ENCODE measurements at places on chromosomes 4 and X. TPM values are rescaled to one million over a fixed set of nuclear protein-coding genes. Genes with fewer than 3 reads are reported as not detected.

DNA sequence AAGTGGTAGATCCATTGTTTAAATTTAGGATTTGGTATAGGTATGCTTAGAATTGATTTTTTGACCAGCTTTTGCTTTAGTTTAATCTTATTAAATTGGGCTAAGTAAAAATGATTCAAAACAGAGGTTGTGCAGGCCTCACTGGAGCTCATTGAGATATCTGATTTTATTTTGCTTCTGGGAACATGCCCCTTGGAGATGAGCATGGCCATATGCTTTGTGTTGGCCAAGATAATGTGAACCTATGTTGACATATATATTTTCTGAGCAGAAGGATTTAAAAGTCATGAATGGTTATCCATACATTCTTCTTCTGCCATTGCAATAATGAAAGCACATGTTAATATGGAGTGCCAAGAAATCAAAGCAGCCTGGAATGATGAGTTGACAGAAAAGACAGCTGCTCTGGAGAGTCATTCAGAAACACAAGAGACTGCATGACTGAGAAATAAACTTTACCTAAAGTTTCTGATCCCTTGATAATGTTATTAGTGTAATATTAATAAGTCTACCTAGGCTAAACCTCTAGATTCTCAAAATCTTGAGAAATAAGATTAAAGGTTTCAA lies 489.7 kb upstream of the GNPDA2 start:
- H3K4me3 ChIP-seq, result no peak overlapping the region
- H3K4me1 ChIP-seq, result no peaks in the 10 kb centered on the region
- no peaks in the 10 kb centered on the region for H3K27me3 ChIP-seq

- no peak for DNase-seq
- no peak overlapping the region for H3K4me3 ChIP-seq
- no peaks in the 10 kb centered on the region for H3K36me3 ChIP-seq
Observed at GRCh38 chr4:175813204-175813603, 1.1 kb upstream of the GPM6A start.

Gene MAGEB2
- not detected for total RNA-seq

Gene PNMA6F
- total RNA-seq, result not detected

GRCh38 chr4:87188048-87188447 lies 32.4 kb downstream of the KLHL8 start:
- DNase-seq, result no peak
- H3K27me3 ChIP-seq, result no peaks in the 10 kb centered on the region
- H3K27ac ChIP-seq, result no peak overlapping the region
- H3K4me1 ChIP-seq, result no peaks in the 10 kb centered on the region
- H3K4me3 ChIP-seq, result no peak overlapping the region

GRCh38 chrX:118022753-118023152 lies 93.9 kb downstream of the KLHL13 start:
- no peaks in the 10 kb centered on the region for H3K27me3 ChIP-seq
- H3K36me3 ChIP-seq, result no peaks in the 10 kb centered on the region
- H3K4me3 ChIP-seq, result no peak overlapping the region
- no peaks in the 10 kb centered on the region for H3K4me1 ChIP-seq
- no peak for DNase-seq

DNA sequence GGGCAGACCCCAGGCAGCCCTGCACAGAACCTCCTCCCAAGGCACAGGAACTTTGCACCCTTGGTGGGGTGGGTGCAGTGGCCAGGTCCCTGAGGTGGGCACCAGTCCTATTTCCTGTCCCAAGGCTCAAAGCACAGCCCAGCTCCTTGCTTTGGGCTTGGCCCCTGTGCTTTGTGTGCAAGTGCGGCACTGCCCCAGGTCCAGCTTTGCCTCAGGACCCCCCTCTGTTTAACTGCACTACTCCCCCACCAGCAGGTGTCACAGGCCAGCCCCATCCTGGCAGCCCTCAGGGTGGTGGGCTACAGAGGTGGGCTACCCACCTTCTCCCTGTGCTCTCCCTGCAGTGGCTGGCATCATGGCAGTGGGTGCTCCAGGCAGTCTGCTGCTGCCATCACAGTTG lies 2469.0 kb downstream of the PCDH7 start:
- H3K4me1 ChIP-seq, result peaks cover 4% of the 10 kb centered on the region
- no peak overlapping the region for H3K27ac ChIP-seq
- H3K4me3 ChIP-seq, result no peak overlapping the region
- H3K36me3 ChIP-seq, result no peaks in the 10 kb centered on the region
- no peaks in the 10 kb centered on the region for H3K27me3 ChIP-seq

DNA sequence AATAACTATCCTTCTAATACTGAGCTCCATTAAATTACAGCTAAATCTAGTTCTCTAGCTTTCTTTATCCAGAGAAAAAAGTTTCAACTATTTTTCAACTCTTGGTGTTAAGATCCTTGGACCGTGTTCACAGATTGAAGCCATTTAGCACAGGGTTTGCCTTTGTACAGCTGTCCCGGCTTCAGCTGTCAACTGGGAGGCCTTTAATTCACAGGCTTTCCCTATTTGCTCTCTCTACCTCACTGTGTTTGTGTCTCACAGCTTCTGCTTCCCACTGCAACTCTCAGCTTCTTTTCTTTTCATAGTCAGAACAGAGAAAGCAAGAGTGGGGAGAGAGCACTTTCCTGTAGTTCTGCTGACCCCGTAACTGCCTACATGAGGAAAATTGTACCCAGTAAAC lies 76.9 kb upstream of the SMAD1 start:
- H3K4me3 ChIP-seq, result no peak overlapping the region
- no peak overlapping the region for H3K27ac ChIP-seq
- DNase-seq, result no peak
- no peaks in the 10 kb centered on the region for H3K27me3 ChIP-seq
- H3K4me1 ChIP-seq, result no peaks in the 10 kb centered on the region
- H3K36me3 ChIP-seq, result no peaks in the 10 kb centered on the region

GRCh38 chr4:106334741-106335470 lies 18.6 kb downstream of the AIMP1 start:
- peaks cover 72% of the 10 kb centered on the region for H3K36me3 ChIP-seq
- H3K27me3 ChIP-seq, result no peaks in the 10 kb centered on the region
- H3K4me1 ChIP-seq, result peaks cover 2% of the 10 kb centered on the region
- H3K27ac ChIP-seq, result no peak overlapping the region
- no peak overlapping the region for H3K4me3 ChIP-seq

- H3K4me1 ChIP-seq, result no peaks in the 10 kb centered on the region
- no peak for DNase-seq
- H3K27me3 ChIP-seq, result no peaks in the 10 kb centered on the region
- no peak overlapping the region for H3K4me3 ChIP-seq
- H3K27ac ChIP-seq, result no peak overlapping the region
Observed at GRCh38 chrX:122934131-122934530, 249.9 kb upstream of the GRIA3 start.

Gene BTK
- 0.23 TPM for total RNA-seq

Gene ANTXR2
- total RNA-seq, result 18.0 TPM

- no peaks in the 10 kb centered on the region for H3K27me3 ChIP-seq
- H3K36me3 ChIP-seq, result no peaks in the 10 kb centered on the region
- no peak for DNase-seq
- H3K4me1 ChIP-seq, result no peaks in the 10 kb centered on the region
Observed at GRCh38 chrX:131405497-131405896, 116.4 kb upstream of the IGSF1 start.

DNA sequence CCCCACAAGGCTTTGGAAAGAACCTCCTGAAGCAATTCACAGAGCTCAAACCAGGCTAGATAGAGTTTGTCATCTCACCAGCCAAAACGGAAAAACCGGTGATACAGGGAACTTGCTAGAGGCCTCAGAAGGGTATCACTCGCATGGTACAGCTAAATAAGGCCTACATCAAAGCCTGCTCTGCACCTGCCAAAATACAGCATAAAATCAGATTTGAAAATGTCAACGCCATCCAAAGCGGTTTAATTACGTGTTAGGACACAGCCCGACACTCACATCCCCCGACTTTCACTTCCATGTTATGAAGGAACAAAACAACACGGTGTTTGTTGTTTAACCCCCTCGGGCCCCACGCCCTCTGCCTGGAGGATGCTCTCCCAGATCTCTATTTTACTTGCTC lies 65.0 kb downstream of the MAPK10 start:
- H3K4me3 ChIP-seq, result no peak overlapping the region
- H3K27me3 ChIP-seq, result no peaks in the 10 kb centered on the region
- H3K36me3 ChIP-seq, result no peaks in the 10 kb centered on the region
- no peak for DNase-seq

GRCh38 chr4:94305466-94306225 lies 37.0 kb downstream of the HPGDS start:
- no peaks in the 10 kb centered on the region for H3K27me3 ChIP-seq
- no peaks in the 10 kb centered on the region for H3K36me3 ChIP-seq
- H3K4me1 ChIP-seq, result no peaks in the 10 kb centered on the region
- H3K27ac ChIP-seq, result no peak overlapping the region
- no peak for DNase-seq

- H3K4me3 ChIP-seq, result no peak overlapping the region
- H3K4me1 ChIP-seq, result no peaks in the 10 kb centered on the region
- H3K27me3 ChIP-seq, result peaks cover 6% of the 10 kb centered on the region
Observed at GRCh38 chr4:8829584-8829983, 42.1 kb downstream of the HMX1 start.

GRCh38 chr4:4995908-4996265 lies 23.4 kb downstream of the CYTL1 start:
- peaks cover 17% of the 10 kb centered on the region for H3K27me3 ChIP-seq
- no peak overlapping the region for H3K4me3 ChIP-seq
- DNase-seq, result no peak

DNA sequence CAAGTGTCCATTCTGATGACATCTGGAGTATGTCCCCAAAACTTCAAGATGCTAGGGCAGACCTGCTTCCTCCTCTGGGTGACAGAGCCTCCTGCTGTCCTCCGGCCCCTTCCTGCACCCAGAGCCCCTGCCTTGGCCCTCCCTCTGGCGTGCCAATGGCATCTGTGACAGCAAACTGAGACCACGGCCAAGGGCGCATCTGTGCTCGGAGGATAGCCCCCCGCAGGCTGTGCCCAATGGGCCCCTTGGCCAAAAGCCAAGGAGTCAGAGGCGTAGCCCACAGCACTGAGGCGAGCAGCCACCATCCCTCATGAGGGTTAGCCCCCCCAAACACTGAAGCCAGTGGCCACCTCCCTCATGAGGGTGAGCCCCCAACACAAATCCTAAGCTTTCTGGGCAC lies 7.9 kb downstream of the LRPAP1 start:
- peaks cover 13% of the 10 kb centered on the region for H3K36me3 ChIP-seq
- peaks cover 15% of the 10 kb centered on the region for H3K4me1 ChIP-seq
- H3K27me3 ChIP-seq, result no peaks in the 10 kb centered on the region
- no peak for DNase-seq

Gene ELK1
- total RNA-seq, result 56.9 TPM

Gene KLB
- total RNA-seq, result not detected
